Mesenchymal stem cell (in vitro differentiated cells and primary cell): ENCODE measurements at places on chromosomes 3 and 15.

- DNase-seq: no peak
Measured at GRCh38 chr3:143810953-143811265, 37.4 kb downstream of the SLC9A9 start.

DNA sequence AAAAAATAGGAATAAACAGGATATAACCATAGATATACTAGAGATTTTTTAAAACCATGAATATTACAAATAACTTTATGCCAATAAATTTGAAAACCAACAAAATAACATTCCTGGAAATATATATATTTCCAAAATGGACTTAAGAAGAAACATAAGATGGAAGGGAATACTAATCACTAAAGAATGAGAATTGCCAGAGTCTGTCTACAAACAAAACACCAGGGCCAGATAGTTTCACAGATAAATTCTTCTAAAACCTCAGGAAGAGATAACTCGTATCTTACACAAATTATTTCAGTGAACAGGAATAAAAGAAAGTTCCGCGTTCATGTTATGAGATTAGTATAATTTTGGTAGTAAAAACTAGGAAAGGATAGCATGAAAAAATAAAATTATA lies 107.3 kb downstream of the HERC1 start:
- DNase-seq: no peak

- DNase-seq: no peak
Measured at GRCh38 chr3:49217688-49218470, 46.5 kb downstream of the KLHDC8B start.

GRCh38 chr3:190012314-190012782 lies 108.3 kb downstream of the P3H2 start:
- peak; percentile 61 for DNase-seq

GRCh38 chr3:152419748-152420147 lies 151.0 kb downstream of the MBNL1 start:
- DNase-seq: no peak

DNA sequence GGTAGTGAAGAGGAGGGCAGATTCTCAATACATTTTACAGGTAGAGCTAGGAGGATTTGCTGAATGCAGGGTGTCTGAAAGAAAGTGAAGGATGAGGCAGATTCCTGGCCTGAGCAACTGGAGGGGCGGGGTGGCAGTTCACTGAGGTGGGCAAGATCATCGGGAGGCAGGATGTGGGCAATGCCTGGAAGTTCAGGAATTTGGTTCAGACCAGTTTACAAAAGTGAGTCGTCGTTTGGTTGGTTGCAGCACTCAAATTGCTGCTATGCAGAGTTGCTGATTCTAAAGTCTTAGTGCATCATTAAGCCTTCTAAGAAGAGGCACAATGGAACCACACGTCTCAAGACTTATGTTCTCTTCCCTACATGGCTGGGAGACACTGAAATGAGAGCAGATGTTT lies 134.0 kb downstream of the MFSD1 start:
- no peak for DNase-seq

DNA sequence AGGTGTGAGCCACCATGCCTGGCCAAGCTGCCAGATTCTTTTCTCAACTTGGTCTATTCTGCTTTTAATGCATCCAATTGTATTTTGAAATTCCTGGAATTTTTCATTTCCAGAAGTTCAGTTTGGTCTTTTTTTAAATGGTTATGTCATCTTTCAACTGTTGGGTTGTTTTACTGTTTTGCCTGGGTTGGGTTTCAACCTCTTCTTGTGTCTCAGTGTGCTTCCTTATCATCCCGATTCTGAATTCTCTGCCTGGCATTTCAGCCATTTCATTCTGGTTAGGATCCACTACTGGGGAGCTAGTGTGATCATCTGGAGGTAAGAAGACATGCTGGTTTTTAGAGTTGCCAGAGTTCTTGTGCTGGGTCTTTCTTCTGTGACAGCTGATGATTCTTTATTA lies 61.5 kb downstream of the LRRC49 start:
- DNase-seq: no peak

GRCh38 chr3:25088284-25088683 lies 339.8 kb upstream of the RARB start:
- DNase-seq: no peak

DNA sequence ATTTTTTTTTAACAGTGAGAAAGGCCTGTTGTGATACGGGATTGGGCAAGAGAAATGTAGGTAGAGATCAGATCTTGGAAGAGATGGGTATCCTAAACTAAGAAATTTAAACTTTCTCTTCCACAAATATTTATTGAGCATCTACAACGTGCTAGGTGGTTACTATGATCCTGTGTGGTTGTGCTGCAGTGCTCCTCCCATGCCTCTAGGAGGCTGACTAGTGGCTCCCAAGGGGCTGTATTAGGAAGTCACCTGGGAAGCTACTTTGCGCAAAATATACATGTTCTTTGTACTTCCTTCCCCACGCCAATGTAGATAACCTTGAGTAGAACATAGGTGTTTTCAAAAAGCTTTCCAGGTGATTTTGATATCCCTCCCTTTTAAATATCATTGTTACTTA lies 27.2 kb downstream of the USP3 start:
- no peak for DNase-seq

- DNase-seq: no peak
Measured at GRCh38 chr3:64141476-64141875, 83.8 kb downstream of the PRICKLE2 start.

- no peak for DNase-seq
Measured at GRCh38 chr3:118529554-118529953, 505.1 kb downstream of the IGSF11 start.

- DNase-seq: no peak
Measured at GRCh38 chr3:159721324-159721723, 267.3 kb upstream of the IL12A start.

GRCh38 chr3:67521053-67521646 lies 133.3 kb downstream of the SUCLG2 start:
- no peak for DNase-seq

GRCh38 chr3:79052054-79052681 lies 715.6 kb downstream of the ROBO1 start:
- peak; percentile 3 for DNase-seq

GRCh38 chr3:58064923-58065638 lies 56.9 kb downstream of the FLNB start:
- DNase-seq: no peak

DNA sequence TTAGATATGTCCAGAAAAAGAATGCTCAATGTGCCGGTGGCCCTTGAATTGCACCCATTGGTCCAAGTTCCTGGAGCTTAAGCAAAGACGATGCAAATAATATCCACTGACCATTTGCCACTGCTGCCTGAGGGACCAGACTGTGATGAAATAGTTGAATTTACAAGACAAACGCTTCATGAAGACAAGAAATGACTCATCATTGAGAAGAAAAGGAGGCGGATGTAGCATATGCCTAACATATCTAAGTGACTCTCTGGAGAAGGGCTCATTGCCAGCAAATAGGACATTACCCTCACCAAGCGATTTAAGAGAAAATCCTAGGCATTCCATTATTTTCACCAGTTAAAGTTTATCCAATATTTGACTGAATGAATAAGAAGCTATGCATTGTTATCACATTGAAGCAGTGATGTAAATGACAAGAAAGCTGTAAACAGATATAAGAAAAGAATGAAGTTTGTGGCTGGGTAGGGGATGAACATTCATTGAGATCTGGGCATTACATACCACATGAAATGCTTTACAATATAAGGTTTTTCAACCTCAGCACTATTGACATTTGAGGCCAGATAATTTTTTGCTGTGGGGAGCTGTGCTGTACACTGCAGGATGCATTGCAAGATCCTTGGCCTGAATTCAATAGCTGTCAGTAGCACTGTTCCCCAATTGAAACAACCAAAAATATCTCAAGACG lies 48.9 kb upstream of the CPNE4 start:
- no peak for DNase-seq

DNA sequence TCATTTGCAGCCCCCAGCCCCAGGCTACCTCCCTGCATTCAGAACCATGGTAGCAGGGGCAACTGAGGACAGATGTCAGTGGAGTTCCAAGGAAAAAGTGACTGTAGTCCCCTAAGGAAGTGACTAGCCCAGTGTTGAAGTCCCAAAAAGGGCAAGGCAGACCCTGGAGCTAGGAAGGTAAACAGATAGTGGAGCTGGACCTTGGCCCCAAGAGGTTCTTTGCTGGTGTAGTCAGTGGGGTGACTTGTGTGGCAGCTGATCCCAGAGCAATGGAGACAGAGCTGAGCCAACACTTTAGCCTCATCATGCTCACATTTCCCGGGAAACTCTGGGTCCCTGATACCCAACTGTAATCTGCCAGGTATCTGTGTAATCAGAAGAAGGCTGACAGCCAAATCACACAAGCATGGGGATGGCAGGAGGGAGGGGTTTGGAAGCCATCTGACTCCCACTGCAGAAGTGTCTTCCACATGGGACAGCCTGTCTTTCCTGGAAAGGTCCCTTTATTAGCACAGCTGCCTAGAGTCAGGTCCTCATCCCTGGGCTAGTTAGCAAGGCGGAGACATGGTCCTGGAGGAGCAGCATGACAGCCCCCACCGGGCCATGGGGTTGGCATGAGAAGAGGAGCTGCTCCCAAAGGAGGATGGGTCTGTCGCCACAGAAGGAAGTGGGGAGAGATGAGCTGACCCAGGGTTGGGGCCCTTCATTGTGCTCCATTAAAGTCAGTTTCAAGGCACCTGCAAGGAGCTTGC lies 39.8 kb downstream of the PXYLP1 start:
- DNase-seq: no peak

GRCh38 chr15:77418966-77419835 lies 703 bp downstream of the PEAK1 start:
- peak; percentile 57 for DNase-seq

GRCh38 chr15:88838667-88839066 lies 35.4 kb downstream of the ACAN start:
- no peak for DNase-seq

- DNase-seq: peak; percentile 83
Measured at GRCh38 chr15:52093539-52094510, 18.8 kb downstream of the BCL2L10 start.

- DNase-seq: peak; percentile 71
Measured at GRCh38 chr3:124886168-124887056, 753 bp downstream of the ITGB5 start.

DNA sequence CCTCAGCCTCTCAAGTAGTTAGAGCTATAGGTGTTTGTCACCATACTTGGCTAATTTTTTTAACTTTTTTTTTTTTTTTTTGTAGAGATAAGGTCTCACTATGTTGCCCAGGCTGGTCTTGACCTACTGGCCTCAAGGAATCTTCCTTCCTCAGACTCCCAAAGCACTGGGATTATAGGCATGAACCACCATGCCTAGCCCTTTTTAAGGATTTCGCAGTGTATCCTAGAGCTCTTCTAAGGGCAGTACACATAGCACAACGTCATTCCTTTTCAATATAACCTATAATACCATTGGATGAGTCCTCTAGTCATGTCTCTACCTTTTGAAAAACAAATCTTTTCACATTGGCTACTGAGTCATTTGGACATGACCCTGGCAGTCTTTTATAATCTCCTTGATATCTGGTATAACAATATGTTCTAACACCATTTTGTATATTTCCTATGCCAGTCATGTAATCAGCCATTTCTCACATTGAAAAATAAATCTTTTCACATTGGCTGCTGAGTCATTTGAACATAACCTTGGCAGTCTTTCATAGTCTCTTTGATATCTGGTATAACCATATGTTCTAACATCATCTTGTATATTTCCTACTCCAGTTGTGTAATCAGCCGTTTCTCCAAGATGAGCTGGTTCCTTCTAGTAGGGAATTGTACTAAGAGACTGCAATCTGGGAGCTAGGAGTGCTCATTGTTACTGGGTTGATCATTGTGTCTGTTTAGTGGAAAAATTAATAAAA lies 944.7 kb downstream of the MCTP2 start:
- DNase-seq: peak; percentile 28

- DNase-seq: no peak
Measured at GRCh38 chr3:193943851-193944517, 192.0 kb upstream of the HES1 start.

DNA sequence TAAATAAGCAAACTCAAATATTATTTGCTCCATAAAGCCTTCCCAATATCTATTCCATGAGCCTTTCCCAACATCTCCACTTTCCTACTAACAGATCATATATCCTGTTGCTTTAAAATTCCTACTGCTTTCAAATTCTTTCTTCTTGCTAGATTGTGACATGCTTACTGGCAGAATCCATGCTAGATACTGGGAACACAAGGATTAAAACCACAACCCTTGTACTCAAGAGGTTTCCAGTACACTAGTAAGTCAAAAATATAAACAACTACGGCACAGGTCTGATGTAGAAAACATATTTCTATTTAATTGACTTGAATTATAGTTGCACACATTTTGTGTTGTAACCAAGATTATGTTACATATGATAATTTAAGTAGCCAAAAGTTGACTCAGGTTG lies 275.0 kb downstream of the ZBTB20 start:
- peak; percentile 76 for DNase-seq

GRCh38 chr15:81111510-81112470 lies 22.3 kb upstream of the CFAP161 start:
- DNase-seq: no peak

DNA sequence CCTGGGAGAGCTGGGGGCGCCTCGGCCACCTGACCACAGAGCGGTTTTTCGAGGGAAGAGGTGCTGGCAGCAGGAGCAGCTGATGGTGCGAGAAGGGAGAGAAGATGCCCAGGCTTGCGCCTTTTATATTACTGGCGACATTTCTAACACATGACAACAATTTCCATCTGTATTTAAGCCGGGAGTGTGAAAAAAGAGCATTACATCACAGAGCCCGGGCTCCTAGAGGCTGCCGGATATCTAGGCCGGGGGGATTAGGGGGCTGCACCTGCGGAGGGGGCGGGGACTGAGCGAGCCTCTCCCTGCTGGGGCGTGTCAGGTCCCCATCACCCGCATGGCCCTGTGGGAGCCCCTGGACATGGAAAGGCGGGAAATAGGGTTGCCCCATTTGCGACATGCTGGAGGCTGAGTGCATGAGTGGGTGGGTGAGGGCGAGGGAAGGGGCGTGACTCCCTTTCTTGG lies 440.7 kb downstream of the MAGI1 start:
- no peak for DNase-seq

DNA sequence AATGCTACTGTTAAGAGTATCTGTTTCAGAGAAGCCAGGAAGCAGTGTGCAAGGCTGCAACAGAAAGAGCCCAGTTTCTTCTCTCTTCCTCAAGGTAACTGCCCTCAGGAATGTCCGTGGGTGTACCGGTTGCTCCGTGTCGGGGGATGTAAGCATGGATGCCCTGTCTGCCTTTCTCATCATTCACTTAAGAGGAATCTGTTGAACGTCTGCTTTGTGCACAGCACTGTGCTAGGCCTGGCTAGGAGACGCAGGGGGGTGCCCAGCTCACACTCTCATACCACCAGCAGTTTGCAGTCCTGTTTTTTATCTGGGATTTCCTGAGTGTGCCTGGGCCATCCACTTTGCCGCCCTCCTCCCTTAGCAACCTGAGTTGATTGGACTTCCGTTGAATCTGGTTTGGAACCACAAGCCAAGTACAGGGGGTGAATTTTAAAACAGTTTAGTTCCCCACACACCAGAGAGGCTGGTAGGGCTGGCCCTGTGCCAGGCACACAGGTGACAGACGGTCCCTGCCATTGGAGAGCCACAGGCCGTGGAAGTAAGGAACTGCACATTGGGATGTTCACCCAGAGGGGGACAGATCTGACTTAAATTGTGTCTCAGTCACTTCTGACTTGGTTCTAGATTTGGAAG lies 11.2 kb downstream of the BOC start:
- DNase-seq: no peak
